ENCODE measurements at places on chromosomes 11 and 22. TPM values are rescaled to one million over a fixed set of nuclear protein-coding genes. Genes with fewer than 3 reads are reported as not detected.

Gene MIAT
- total RNA-seq = 3.0 TPM

Gene MS4A6A
- 2.3 TPM for total RNA-seq

- no peak for DNase-seq
Observed at GRCh38 chr11:126870021-126870420, 130.5 kb downstream of the KIRREL3 start.

GRCh38 chr11:125141686-125142535 lies 22.6 kb upstream of the PKNOX2 start:
- DNase-seq = no peak

- no peak for DNase-seq
Observed at GRCh38 chr11:97909614-97910399, 1110.9 kb upstream of the CNTN5 start.

Data from kidney epithelial cell (primary cell).